ENCODE measurements at places on chromosomes 3 and 15.
A peak's percentile ranks its signal among the peaks of the same experiment; 100 is the strongest.

DNA sequence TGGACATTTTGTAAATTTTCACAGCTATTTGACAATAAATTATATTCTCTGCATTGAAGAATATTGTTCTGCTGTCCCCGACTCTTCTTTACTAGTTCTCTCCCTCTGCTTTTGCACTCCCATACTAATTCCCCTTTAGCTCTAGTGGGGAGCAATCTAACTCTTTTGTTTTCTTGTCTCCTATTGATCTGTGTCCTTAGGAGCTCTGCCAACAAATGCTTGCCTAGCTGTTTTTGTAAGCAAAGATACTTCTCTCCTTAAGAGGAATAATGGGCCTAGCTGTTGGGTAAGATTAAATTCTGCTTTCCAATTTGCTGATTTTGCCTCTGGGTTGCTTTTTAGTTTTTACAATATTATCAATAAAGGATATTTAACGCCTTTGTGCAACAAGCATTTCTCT, 17.7 kb downstream of the ADAMTSL3 start:
- DNase-seq: no peak

DNA sequence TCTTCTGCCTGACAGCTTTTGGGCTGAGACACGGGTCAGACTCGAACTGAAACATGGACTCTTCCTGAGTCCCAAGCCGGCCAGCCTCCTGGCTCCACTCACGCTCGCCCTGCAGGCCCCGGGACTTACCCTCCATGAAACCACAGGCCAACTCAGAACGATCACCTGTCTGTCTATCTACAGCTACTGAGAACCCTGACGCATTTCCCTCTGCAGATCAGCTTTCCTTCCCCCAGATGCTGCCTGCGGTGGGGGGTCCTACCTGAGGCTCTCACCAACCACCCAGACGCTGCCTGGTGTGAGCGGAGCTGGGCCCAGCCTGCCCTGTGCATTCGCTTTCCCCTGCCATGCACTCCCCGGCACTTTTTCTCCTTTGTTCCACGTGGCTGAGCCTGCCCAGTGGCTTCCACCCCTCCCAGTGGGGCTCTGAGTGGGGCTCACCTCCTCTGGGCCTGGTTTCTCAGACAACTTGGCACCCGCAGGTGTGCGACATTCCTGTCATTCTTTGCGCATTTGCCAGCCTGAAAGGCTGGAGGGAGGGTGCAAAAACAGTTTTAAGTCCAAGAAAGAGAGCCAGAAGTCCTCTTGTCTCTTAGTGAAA, 60.2 kb downstream of the PLXNA1 start:
- DNase-seq: no peak

- DNase-seq: no peak
Observed at GRCh38 chr3:197949191-197949777, 706 bp upstream of the RPL35A start.

DNA sequence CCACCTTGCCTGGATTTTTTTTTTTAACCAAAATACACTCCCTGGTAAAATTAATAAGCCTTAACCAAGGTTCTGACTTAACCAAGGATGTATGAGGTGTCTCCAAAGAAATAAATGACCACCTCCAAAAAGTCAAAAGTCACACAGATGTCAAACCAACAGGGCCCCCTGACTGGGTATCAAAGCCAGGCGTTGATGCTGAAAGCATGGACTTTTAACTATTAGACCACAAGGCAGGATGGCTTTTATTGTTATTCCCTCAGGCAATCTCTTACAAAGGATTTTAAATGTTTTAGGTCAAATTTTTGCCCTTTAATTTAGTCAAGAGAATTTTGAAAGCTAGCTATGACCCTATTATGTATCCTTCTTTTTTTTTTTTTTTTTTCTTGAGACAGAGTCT, 60.4 kb downstream of the OSTN start:
- DNase-seq: no peak

DNA sequence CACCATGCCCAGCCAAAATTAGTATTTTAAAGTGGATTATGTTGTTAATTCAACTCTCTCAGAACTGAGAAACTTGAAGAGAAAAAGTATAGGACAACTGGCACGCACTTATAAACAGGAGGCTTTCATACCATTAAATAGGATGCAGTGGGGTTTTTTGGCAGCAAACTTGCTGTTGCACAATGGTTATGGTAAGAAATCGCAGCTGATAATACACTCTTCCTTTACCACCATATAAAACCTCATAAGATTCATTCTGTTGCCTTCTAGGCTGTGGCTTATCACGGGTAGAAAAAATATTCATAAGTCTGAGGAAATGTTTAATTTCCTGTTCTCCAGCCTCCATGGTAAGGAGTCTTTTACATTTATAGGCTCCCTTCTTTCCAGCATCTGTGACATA, 95.3 kb downstream of the TMCO5A start:
- DNase-seq: no peak

- DNase-seq: no peak
Observed at GRCh38 chr3:45482829-45483228, 94.5 kb downstream of the LARS2 start.

- DNase-seq: no peak
Observed at GRCh38 chr3:129507181-129507831, 21.1 kb upstream of the RHO start.

- no peak for DNase-seq
Observed at GRCh38 chr3:22360164-22360563, 609.2 kb upstream of the ZNF385D start.

DNA sequence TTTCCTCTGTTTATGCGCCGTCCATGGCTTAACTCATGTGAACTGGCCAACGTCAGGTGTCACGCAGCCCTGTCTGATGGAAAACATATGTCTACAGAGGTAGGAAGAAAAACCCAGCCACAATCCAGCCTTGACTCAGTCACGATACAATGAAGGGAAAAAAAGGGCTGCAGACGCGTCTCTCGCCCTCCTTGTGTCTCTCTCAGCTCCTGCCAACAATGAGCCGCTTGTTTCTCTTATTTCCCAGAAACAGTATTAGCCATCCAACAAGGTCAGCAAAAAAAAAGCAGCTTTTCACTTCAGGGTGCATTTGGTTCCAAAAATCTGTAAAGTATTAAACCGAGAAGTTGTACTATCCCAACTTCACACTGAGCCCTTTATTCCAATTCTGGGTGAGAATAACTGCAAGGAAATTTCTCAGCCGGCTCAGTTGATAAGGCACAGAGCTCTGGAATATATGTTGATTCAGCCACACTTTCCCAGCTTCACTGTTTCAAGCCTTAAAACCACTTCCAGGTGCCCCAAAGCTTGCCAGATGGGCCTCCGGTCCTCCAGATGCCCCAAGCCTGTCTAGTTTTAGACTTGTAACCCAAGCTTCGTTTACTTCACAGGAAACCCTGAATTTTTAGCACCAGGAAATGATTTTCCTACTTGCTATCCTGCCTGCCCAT, 79.4 kb downstream of the TM4SF4 start:
- no peak for DNase-seq

- DNase-seq: no peak
Observed at GRCh38 chr3:8727605-8728512, 5.7 kb upstream of the CAV3 start.

- no peak for DNase-seq
Observed at GRCh38 chr3:86176445-86176784, 814.5 kb downstream of the VGLL3 start.

- no peak for DNase-seq
Observed at GRCh38 chr3:189557824-189558223, 73.4 kb upstream of the TP63 start.

DNA sequence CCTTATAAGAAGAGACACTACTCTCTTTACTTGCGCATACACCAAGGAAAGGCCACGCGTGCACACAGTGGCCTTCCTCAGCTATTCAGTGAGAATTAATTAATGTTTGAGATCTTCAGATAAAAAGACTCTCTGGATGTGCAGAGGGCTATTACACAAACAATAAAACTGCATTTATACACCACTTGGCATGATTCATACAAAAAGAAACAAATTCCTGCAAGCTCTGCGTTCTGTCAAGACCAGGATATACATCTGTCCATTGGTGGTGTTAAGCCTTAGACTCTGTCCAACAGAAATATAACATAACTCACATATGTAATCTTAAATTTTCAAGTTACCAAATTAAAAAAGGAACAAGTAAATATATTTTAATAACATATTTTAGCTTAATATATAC, 55.2 kb upstream of the TSC22D2 start:
- no peak for DNase-seq

- no peak for DNase-seq
Observed at GRCh38 chr3:152264378-152264777, 4.4 kb upstream of the MBNL1 start.

DNA sequence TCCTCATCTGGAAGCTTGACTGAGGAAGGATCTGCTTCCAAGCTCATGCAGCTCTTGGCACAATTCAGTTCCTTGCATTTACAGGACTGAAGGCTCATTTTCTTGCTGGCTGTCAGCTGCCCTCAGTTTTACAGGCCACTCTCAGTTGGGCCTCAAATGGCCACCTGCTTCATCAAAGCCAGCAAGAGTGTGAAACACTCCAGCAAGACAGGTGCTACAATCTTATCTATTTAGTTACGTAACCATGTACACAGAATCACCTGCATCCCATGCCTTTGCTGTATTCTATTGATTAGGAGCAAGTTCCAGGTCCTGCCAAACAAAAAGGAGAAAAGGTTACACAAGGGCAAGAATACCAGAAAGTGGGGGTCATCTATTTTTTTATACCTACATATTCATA, 40.8 kb downstream of the RHCG start:
- no peak for DNase-seq

- no peak for DNase-seq
Observed at GRCh38 chr3:104960579-104960978, 406.1 kb upstream of the ALCAM start.

DNA sequence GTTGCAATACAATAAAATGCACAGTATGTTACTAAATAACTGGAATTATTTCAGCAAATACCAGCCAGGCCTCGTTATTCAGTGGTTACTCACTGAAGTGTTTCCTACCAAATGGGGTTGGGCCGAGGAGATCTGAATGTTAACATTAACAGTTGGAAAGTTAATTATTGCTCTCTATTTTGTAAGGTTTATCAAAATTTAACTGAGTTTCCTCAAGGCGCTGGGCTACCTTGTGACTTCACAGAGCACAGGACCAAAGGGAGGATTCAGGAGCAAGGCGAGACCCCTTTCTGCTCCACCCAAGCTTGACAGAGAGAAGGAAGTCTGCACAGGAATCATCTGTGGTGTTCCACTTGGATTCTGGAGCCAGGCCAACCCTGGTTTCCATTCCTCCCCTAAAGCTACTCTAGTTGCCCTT, 21.6 kb downstream of the ADAMTS9 start:
- no peak for DNase-seq

DNA sequence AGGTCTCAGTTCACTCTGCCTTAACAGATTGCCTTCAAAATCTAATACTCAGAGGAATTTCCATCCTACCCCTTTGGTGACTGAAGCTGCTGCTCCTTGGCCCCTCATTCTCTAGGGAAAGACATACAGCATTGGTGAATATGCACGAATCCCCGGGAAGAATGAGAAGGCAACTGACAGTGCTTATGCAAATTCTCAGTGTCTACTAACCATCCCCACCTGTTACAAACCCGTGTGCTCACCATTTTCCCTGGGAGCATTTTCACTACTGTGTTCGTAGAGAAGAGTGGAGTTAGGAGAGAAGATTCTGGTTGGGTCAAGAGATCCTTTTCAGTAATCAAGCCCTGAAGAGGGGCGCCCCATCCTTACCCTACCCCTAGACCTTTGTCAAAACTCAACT, 37.7 kb downstream of the SYNM start:
- no peak for DNase-seq

- DNase-seq: no peak
Observed at GRCh38 chr3:102233881-102234280, 200.9 kb upstream of the ZPLD1 start.

GRCh38 chr3:196192036-196192523, 19.1 kb downstream of the ZDHHC19 start:
- DNase-seq: peak; percentile 61

DNA sequence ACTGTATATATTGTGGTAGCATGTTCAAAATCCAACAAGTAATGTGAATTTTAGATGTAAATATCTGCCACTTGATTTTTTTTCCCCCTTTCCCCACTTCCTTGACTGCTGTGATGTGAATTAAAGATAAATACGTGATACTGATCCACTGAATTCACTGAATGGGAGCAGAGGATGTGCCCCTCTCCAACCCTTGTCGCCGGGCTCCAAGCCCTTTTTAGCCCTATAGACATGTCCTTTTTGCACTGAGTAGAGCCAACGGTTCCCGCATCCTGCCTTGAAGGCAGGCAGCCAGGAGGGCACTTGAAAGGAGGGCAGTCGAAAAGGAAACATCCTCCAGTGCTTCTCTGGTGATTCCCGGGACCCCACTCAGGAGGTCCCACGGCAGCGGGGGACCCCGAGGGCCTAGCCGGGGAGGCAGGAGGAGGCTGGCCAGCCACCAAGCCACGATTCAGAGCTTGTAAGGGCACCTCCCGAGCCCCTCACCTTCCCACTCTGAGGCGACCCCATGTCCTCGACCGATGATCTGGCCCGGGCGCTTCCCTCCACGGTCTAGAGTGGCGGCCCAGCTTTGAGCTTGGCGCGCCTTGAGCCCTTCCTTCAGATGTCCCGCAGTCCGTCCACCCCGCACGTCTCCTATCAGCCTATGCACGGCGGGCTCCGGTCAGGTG, 901 bp upstream of the MANF start:
- DNase-seq: peak; percentile 23

GRCh38 chr15:90560229-90560776, 30.6 kb downstream of the CRTC3 start:
- DNase-seq: peak; percentile 35

DNA sequence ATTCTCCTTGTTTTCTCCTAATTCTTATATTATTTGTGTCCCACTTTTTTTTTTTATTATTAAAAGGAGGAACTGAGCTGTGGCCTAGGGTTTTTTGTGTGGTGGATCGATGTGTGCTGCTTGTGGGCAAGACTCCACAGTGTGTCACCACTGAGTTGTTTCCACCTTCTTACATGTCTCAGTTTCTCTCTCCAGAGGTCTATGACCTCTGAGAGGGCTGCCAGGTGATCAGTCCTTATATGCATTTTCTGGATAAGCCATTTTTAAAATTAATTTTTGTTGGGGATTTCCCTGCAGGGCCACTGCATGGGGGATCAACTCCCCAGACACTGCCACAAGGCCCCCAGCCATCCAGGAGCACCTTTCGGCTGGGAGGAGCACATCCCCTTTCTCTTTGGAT, 27.8 kb downstream of the IQCF6 start:
- DNase-seq: no peak

- DNase-seq: no peak
Observed at GRCh38 chr15:35107122-35107521, 22.0 kb upstream of the NANOGP8 start.

DNA sequence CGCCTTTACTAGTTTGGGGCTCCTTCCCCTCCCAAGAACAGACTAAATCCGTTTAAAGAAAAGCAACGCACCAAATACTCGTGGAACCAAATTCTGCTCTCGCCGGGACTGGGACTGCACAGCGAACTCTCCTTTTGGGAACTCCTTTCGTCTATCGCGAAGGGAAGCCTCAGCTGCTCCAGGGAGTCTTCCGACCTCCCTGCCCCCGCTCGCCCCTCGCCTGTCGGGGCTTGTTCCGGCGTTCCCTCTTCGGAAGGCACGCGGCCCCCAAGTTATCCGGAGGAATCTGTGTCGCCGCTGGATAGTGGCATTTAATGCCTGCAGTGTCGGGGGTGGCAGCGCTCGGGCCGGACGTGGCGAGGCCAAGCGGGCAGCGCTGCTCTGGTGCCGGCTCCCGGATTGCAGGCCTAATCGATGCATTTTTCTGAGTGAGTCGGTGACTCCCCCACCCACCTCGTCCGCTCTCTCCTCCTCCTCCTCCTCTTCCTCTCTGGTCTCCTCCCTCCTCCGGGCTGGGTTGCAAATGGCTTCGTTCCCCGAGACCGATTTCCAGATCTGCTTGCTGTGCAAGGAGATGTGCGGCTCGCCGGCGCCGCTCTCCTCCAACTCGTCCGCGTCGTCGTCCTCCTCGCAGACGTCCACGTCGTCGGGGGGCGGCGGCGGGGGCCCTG, at the start of gene TRIM71:
Gene TRIM71 (plus strand): TSS at position 440 of the 671 bp plus-strand sequence. CDS start 84 bp downstream, at position 524.
- no peak for DNase-seq

All from hematopoietic multipotent progenitor cell treated with erythropoietin and hydrocortisone succinate and interleukin-3 and kit ligand, for 8 days (in vitro differentiated cells).